ENCODE measurements at places on chromosomes 11 and 22. TPM values are rescaled to one million over a fixed set of nuclear protein-coding genes. Genes with fewer than 3 reads are reported as not detected.

DNA sequence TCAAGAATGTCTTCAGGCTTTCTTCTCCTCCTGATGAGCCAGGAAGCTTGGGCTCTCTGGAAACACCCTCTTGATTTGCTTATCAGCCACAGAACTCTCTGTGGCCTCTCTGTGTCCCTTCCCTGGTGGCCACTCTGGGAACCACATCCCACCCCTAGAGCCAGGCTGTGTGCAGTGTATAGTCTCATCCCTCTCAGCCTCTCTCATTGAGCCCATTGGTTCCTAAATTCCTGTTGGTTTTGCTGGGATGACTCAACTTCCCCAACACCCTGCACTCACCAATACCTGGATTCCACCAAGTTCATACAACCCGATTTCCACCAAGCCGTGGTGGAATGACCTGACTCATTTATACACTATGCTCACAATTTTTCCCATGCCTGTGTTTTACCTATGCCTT is 5.2 kb downstream of the IRAG1 start:
- peak; percentile 59 for DNase-seq

Gene TMEM45B
- not detected for total RNA-seq

Gene TPBGL
- total RNA-seq, result not detected

Gene PKNOX2
- total RNA-seq, result 2.2 TPM

GRCh38 chr22:30843245-30843644 is 125.3 kb downstream of the MORC2 start:
- no peak for DNase-seq

- no peak for DNase-seq
These were observed 22.0 kb downstream of the MFNG start for GRCh38 chr22:37464181-37464580.

- DNase-seq, result no peak
These were observed 191.5 kb upstream of the BLID start for GRCh38 chr11:122307476-122308035.

DNA sequence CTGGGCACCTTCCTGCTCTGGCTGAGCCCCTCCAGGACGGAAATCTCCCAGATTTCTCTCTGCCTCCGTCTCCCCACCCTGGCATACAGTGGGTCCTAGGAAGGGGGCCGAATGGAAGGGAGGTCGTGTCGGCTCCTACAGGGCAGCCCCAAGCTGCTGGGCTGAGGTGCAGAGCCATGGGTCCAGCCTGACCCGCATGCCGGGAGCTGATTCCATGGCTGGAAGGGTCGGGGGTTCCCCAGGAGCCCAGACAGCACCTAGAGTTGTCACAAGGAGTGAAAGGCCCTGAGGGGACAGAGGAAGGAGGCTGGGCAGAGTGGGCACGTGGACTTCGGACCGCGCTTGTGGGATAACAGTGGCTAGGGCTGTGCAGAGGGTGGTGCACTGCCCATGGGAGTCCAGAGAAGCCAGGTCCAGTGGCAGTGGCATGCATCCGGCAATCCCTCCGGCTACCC is 16.5 kb downstream of the CCND1 start:
- peak; percentile 64 for DNase-seq

DNA sequence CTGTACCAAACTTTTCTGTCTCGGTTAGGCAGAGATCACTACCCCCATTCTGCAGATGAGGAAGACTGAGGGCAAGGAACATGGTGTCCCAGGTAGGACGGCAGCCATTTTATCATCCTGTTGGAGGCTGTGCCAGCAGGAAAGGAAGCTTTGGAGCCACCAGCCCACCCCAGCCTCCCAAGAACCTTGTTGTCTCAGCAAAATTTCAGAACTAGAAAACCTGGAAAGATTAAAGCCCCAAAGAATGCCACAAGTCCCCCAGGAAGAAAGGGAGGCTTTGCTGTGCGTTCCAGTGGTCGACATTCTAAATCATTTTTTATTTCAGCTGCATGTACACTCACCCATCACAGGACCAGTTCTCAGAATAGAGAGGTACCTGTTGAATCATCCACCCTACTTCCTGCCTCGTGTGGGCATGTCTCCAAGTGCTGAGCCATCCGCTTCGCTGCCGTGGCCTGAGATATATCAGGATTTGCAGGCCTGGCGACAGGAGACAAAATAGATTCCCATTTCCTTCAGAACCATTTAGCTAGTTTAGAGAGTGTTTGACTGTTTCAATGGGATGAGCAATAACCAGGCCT is 13.0 kb upstream of the EIF3D start:
- no peak for DNase-seq

Gene OR56A1
- total RNA-seq, result 0.03 TPM

Gene DEFB131B
- total RNA-seq, result not detected

DNA sequence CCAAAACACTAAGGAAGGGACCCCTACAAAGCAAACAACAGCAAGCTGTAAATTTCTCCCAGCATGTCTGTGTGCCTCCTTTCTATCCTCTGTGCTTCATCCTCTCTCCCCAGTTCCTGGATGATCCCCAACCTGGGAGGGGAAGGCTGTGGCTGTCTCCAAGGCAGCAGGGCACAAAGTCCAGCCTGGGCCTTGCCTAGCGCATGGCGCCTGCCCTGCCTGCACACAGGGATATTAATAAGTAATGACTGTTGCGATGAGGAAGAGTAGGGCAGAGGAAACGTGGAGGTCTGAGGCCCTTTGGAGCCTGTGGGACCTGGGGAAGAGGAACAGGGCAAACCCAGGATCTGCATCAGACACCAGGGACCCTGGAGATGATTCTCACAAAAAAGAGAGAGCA is 2.0 kb downstream of the USH1C start:
- no peak for DNase-seq

- no peak for DNase-seq
These were observed 23.5 kb downstream of the UBE2L3 start for GRCh38 chr22:21590809-21591641.

GRCh38 chr11:64960719-64961118 is 11.2 kb downstream of the MAJIN start:
- DNase-seq, result no peak

- DNase-seq, result peak; percentile 92
These were observed 1.9 kb downstream of the POLD4 start for GRCh38 chr11:67351275-67352005.

- DNase-seq, result no peak
These were observed 14.3 kb downstream of the BIRC2 start for GRCh38 chr11:102361086-102362031.

DNA sequence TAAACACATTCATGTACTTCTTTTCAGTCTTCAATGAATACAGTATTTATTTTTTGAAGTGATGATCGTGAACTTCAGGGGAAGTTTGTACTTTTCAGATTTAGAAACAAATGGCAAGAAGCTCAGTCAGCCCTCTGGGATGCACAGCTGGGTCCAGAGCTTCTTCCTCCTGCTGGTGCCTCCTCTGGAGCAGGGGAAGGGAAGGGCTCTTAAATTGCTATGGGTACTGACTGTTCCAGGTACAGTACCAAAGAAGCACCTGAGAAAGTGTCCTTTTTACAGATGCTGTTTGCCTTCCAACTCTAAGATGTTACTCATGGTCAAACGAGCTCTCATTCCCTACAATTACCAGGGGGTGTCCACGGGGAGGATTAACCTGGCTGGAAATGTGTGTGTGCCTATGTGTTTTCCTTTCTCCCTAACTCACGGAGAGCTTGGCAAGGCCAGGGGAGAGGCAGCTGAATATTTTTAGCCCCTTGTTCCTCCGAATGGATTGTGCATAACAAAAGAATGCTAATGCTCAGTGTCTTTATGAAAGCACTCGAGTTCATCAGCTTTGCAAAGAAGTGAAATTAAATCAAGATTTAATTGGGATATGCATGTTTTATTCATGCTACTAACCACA is 313.7 kb upstream of the CADM1 start:
- DNase-seq, result peak; percentile 24

Gene RAC2
- total RNA-seq, result 9.6 TPM

Gene PGR
- total RNA-seq, result 0.31 TPM

DNA sequence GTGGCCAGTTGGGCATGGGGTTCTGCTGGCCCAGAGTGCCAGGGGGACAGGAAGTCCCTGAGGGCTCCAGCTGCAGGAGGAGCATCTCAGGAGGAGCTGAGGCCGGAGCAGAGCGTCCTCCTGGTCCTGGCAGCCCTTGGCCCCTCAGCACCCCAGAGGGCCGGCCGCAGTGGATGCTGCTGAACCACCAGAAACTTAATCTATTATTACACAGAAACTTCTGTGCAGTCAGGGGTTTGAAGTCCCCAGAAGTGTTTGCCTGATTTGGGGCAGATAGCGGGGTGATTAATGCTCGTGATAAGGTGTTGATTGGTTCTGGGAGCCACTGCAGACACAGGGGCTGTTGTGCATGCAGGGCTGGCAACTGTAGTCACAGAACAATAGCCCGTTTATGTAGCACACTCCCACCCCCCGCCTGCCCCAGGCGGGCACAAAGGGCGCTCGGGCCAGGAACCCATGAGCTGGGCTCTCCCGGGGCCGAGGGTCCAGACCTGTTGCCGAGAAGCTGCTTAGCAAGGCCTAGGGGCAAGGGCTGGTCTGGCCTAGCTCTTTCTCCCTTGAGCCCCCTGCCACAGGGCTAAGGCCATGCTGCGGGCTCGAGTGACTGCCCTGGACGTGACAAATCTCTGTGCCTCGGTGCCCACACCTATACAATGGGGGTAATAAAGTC is 29.0 kb upstream of the KCNQ1OT1 start:
- DNase-seq, result no peak

Gene SCGB2A2
- total RNA-seq, result not detected

GRCh38 chr22:33835265-33835664 is 85.0 kb downstream of the LARGE1 start:
- DNase-seq, result peak; percentile 28

Gene INS
- total RNA-seq, result not detected

- no peak for DNase-seq
These were observed 675 bp upstream of the OR5AN1 start for GRCh38 chr11:59358020-59358419.

Gene TYR
- total RNA-seq, result not detected

DNA sequence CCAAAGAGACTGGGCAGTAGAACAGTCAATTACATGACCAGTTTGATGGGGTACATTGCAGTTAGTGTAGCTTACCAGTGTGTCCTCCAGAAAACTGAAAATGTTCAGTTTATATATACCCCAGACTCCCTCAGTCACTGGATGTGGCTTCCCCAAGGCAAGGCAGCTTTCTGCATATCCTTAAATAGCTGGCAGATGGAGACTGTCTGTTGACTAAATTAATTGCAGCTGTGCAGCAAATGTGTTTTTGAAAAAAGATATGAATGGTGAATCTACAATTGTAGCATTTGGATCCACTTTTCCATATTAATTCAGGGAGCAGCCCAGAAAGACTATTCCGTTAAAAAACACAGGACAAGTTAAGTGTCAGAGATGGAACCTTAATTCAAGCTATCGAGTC is 565.1 kb upstream of the CCDC179 start:
- no peak for DNase-seq

Gene CBLIF
- total RNA-seq, result not detected

GRCh38 chr11:63802637-63803414 is 10.4 kb upstream of the SPINDOC start:
- no peak for DNase-seq

Gene MYEOV
- total RNA-seq, result 2.0 TPM

DNA sequence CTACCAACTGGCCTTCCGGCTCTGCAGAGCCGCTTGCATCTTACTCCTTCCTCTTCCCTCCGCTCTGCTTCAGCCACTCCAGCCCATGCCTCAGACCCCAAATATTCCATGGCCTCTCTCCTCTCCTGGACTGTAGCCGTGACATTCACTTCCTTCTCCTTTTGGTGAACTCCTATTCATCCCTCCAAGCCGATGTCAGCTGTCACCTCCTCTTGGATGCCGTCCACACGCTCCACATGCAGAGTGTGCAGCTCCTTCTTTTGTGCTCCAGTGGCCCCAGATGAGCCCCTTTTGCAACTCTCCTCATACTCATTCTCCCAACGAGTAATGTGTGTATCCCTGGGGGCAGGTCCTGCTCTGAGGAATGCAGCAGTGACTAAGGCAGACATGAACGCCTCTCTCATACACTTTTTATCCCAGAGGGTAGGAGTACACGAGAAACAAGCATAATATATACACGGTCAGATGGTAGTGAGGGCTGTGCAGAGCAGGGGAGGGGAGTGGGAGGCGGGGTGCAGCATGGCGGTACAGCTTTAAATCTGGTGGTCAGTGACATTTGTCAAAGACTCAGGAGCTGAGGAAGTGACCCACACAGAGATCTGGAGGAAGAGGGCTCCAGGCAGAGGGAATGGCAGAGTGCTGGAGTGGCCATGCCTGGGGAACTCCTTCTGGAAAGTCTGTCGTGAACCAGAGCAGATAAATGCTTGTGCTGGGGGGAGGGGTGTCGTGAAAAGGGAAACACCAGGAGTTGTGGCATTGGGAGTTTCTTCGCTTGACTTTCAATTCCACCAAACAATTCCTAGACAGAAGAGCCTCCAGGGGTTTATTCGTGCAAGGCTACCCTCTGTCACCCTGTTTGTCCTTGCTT is 83.8 kb upstream of the ATXN10 start:
- DNase-seq, result no peak

- no peak for DNase-seq
These were observed 104.5 kb downstream of the UVRAG start for GRCh38 chr11:75919525-75919924.

Gene HARBI1
- total RNA-seq, result 3.9 TPM

- peak; percentile 27 for DNase-seq
These were observed 151.0 kb upstream of the B3GAT1 start for GRCh38 chr11:134562941-134563471.

- DNase-seq, result no peak
These were observed 20.7 kb downstream of the DDX10 start for GRCh38 chr11:108685419-108686130.

DNA sequence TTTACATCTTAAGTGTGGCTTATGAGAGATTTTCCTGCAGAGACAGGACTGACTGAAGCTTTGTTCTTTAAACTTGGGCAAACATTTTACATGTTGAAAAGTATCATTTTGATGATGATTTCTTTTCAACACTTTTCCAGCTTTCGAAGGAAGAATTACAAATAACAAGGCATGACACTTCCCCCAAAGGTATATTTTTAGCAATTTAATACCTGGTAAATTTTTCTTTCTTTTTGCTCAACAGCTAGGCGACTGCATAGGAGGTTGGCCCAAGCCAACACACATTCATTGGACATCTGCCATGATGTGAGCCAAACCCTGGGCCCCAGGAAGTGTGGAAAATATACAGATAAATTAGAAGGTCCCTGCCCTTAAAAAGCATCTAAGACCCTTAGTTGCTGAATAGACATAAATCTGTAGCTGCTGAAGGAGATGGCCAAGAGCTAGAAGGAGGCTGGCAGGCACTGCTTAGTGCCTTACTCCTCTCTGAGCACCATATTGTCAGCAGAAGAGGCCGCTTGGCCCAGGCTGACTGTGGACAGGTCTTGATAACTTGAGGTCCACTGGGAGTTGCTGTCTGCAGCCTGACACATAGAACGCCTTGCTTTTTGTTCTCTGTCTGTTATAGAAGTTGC is 53.3 kb upstream of the CD44 start:
- no peak for DNase-seq

DNA sequence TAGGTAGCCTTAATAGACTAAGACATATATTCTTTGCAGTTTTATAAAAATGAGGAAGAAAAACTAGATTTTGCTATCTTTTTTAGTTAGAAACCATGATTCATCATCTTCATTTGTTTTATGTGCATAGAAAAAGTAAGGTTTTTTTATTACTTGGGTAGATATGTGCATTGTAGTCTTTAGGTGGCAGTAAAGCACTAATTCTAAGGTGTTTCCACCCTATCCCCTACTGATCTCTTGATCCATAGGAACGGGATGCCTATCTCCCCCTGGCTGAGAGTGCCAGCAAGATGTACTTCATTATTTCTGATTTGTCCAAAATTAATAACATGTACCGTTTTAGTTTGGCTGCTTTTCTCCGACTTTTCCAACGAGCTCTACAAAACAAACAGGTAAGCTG is 148.1 kb downstream of the DYNC2H1 start:
- DNase-seq, result peak; percentile 26

- peak; percentile 95 for DNase-seq
These were observed 2.1 kb downstream of the CCND1 start for GRCh38 chr11:69642913-69643632.

Gene RCN1
- 84.2 TPM for total RNA-seq

Gene RASD2
- total RNA-seq, result 1.3 TPM
